ENCODE measurements at places on chromosomes 12 and 14.
A peak's percentile ranks its signal among the peaks of the same experiment; 100 is the strongest.

DNA sequence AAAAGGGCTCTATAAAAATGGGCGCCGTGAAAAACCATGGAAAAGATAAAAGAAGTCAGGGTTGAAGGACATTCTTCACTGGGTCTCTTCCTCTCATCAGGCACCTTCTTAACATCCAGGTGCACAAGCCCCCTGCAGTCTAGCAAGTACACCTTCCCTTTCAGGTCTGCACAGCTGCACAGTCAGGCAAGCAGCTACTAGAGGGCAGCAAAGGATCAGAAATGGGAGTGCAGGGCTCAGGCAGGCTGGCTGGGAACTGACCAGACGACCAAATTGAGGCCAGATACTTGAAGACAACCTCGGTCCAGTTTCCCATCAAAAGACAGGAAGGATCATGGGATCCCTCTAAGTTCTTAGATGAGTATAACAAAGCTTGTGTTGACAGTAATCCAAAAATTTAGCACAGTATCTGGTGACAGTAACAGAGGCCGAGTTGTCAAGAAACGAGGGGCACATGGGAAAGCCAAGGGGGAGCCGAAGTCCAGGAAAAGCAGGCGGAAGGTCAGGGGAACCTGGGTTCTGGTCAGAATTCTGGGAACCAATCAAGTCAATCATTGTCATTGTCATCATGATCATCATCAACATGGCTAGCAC lies 10.1 kb upstream of the GRIP1 start:
- no peak for DNase-seq

- peak; percentile 95 for DNase-seq
Observed at GRCh38 chr14:89040460-89041256, 216.2 kb downstream of the TTC8 start.

DNA sequence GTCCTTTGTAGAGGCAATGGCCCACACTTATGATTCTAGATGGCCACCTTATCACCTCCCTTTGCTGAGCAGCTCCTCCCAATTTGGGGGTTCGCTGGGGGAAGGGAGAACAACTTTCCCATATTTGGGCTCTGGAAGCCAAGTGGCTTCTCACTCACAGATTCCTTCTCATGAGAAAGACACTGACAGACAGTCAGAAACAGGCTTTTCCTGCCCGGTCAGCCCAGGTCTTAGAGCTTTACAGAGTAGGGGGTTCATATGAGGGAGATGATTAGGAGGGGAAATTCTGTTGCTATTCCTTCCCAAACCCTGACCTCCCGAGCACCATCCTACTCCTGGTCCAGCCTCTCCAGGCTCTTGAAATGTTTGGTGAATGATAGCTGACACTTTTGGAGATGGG lies 60.1 kb upstream of the HSPB8 start:
- no peak for DNase-seq

GRCh38 chr12:132356691-132357622 lies 27.6 kb upstream of the GALNT9 start:
- DNase-seq = no peak

DNA sequence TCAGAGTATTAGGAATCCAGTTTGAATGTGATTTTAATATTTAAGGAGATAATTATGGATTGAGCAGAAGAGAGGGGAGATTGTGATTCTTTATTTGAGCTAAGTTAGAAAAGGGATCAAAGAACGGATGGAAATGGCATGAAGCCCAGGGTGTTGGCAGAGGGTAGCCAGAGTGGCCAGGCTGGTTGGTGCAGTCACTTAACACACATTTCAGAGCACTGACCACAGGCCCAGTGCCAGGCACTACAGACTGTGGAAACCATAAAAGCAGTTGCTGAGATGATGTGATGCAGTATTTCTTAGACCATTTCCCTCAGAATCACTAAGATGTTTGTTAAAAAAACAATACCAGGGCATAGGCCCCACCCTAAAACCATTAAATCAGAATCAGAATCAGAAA lies 167.7 kb upstream of the AMIGO2 start:
- no peak for DNase-seq

GRCh38 chr12:47808050-47808449 lies 11.7 kb downstream of the HDAC7 start:
- DNase-seq = no peak

DNA sequence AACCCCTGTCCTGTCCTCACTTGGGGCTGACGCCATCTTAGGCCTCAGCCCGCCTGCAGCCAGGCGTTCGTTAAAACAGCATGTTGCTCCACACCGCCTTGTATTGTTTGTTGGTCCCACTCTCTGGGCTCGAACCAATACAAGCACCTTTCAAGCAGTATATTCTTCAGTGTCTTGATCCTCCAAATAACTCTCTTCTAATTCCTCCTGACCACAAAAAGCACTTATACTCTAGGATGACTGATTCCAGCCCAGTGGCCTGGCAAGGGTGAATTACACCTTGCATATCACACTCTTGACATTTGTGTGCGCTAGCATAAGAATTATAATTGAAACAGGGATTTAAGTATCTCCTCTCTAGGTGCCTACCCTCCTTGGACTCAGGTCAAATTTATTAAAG lies 7.1 kb downstream of the CCER1 start:
- DNase-seq = no peak

DNA sequence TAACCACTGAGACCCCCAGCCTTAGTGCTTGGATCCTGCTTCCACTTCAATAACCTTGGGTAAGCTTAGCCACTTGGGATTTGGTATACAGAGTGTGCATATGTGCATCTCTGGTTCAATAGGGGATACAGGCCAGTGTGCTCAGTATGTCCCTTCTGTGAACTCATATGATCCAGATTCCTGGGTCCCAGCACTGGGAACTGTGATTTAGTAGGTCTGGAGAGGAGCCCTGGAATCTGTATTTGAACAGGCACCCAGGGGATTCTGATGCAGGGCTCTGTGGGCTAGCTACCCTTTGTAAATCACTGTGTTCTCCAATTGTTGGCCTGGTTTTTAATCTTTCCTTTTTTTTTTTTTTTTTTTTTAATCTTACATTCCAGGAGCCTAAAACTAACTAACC lies 9.8 kb upstream of the RNU6-8 start:
- no peak for DNase-seq

DNA sequence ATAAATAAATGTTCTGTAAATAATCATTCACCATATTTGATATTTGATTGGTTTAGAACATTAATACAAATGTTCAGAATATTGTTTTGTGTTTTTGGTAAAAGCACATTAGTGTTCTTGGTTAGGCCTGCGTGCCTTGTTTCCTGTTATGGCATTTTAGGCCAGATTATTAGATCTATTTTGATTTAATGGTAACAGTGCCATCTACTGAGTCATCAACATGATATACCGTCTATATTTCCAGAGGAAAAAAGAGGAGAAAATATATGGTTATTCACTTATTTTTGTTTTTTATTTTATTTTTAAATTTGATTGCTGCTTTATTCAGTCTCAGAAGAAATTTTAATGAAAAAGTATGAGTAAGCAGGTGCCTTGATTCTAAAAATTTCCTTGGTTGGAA lies 60.3 kb downstream of the GPHN start:
- DNase-seq = no peak

- DNase-seq = peak; percentile 22
Observed at GRCh38 chr12:12086362-12086761, 15.6 kb downstream of the BCL2L14 start.

DNA sequence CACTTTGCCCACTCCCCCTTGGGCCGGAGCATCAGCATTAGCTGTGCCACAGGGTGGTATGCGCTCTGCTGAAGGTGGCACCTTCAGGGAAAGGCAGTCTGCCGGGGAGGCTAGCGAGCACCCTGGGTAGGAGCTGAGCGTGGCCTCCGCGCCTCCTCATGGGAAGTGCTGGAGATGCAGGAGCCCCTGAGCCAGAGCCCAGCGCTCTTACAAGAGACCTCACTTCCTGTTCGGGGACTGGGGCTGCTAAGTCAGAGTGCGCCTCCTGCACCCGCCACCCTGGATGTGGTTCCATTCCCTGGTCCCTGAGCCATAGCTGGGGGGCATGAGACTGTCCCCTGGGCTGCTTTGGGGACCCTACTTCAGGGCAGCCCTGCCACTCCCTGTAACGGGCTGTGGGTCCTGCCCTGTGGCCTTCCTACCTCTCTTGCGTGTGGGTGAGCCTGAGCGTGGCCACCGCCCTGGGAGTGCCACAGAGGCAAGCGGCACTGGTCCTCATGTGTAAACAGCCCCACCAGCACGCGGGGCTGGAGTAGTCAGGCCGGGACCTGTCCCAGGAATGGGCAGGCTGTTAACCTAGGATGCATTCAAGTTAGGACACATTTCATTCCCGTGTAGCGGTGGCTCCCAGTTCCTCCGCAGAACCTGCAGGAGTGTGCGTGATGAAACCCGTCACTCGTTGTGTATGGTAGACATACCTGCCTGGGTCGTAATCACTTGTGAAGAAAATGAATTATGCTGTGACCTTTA lies 19.4 kb downstream of the COA8 start:
- DNase-seq = no peak

- DNase-seq = no peak
Observed at GRCh38 chr12:69007101-69007854, 74.3 kb upstream of the CPM start.

- DNase-seq = no peak
Observed at GRCh38 chr12:3085341-3086139, 8.4 kb downstream of the TSPAN9 start.

DNA sequence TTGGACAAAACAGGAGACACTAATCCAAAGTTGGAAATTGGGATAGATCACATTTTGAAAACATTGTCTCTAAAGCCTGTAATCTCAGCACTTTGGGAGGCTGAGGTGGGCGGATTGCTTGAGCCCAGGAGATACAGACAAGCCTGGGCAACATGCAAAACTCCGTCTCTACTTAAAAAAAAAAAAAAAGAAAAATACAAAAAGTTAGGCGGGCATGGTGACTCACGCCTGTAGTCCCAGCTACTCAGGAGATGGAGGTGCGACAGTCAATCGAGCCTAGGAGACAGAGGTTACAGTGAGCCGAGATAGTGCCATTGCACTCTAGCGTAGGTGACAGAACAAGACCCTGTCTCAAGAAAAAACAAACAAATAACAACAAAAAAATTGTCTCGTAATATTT lies 152.1 kb downstream of the MGAT4C start:
- no peak for DNase-seq

- DNase-seq = no peak
Observed at GRCh38 chr14:62409626-62410300, 635.5 kb downstream of the KCNH5 start.

DNA sequence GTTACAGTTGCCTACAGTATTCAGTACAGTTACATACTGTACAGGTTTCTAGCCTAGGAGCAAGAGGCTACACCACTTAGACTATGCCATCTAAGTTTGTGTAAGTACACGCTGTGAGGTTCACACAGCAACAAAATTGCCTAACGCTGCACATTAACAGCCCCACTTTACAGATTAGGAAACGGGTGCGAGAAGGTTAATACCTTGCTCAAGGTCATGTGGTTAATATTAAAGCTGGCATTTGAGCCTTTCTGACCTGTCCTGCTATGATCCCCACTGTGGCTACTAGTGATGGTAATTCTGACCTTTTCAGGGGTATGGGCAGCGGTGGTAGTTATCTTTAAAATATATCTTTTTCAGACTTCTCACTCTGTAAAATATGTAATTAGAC lies 20.9 kb downstream of the ACVR1B start:
- no peak for DNase-seq

- DNase-seq = no peak
Observed at GRCh38 chr14:49982082-49982481, 89.2 kb downstream of the ARF6 start.

DNA sequence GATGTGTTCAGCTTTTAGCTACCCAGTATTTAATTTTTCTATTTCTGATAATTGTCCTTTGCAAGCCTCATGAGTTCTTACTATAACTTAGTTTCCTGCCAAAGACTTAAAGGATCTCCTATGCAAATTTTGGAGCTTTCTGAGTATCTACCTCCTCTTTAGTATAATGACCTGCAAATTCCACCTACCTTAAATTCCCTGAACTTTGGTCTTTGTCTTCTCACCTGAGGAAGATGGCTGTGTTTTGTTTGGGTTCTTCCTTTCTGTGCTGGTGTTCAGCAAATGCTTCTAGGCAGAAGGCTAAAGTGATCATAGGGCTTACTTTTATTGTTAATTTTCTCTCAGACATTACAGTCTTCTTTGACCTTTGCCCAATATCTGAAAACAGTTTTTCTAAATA lies 142.8 kb downstream of the FUT8 start:
- no peak for DNase-seq

- no peak for DNase-seq
Observed at GRCh38 chr12:108701779-108702441, 29.4 kb downstream of the CORO1C start.

DNA sequence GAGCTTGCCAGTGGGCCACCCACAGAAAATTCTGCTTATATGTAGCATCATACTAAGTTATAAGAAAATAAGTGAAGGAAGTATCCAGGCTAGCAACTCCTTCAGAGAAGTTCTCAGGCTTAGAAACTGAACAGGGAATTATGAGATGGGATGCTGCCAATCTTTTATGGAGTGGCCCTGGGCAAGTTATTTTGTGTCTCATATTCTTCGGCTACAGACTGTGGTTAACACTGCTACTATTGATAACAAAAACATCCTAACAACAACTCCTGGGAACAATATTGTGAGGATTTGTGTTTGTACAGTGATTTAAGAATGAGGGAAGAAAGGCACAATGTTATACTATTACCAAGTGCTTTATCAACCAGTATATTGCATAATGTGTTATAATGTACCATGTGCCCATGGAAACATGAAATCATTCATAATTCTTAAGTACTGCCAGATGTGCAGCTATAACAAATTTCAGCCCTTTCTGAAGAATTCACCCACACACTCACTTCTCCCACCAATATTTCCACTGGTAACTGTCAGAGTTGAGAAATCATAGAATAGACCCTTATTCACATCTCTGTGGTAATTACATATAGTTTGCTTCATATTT lies 113.3 kb upstream of the SOX5 start:
- DNase-seq = no peak
